ENCODE measurements at places on chromosomes 16 and 17. TPM values are rescaled to one million over a fixed set of nuclear protein-coding genes. Genes with fewer than 3 reads are reported as not detected.

DNA sequence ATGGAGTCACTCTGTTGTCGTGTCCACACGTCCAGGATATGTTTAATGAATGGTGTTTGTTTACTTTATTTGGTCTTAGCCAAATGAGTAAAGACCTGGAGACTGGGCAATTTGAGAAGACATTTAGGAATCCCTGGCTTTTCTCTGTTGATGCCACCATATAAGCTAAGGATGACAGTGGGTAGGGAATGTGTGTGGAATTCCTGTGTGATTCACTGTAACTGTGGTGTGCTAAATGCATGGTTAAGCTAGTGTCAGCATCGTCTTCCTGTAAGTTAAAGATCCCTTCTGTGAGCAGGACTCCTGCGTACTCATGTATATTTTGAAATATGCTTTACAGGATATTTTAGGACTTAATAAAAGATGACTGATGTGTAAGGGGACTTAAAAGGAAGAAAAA is 26.4 kb downstream of the GOSR1 start:
- no peak for DNase-seq

GRCh38 chr17:77326636-77327035 is 185.9 kb downstream of the SEC14L1 start:
- DNase-seq: no peak

DNA sequence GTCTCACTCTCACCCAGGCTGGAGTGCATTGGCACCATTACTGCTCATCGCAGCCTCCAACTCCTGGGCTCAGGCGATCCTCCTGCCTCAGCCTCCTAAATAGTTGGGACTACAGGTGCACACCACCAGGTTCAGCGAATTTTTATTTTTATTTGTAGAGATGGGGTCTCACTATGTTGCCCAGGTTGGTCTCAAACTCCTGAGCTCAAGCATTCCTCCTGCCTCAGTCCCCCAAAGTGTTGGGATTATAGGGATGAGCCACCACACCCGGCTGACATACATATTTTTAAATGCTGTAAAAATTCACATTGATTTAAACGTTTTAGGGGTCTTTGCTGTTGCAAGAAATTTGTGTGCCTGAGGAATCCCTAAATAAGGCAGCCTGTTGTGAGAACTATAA is 24.8 kb upstream of the SEC14L1 start:
- no peak for DNase-seq

ZFPM1 gene
- total RNA-seq: 3.8 TPM

- no peak for DNase-seq
These were observed 25.3 kb downstream of the CMIP start for GRCh38 chr16:81469710-81470535.

DOC2B gene
- total RNA-seq: not detected

All from HepG2 (cell line).